ENCODE measurements at places on chromosomes 1 and 21.

GRCh38 chr1:27569506-27570291 lies 34.2 kb downstream of the AHDC1 start:
- DNase-seq: no peak

DNA sequence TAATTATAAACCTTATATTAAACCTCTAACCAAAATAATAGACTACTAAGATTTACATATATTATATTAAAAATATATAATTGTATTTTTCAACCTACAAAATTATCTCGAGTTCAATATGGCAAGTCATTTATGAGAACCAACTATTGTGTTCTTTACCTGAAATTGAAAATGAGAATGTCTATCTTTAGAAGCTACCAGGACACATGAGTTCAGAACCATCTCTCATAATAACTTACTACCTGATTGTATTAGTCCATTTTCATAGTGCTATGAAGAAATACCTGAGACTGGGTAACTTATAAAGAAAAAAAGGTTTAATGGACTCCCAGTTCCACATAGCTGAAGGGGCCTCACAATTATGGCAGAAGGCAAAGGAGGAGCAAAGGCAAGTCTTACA lies 6.8 kb downstream of the HAO2 start:
- DNase-seq: no peak

DNA sequence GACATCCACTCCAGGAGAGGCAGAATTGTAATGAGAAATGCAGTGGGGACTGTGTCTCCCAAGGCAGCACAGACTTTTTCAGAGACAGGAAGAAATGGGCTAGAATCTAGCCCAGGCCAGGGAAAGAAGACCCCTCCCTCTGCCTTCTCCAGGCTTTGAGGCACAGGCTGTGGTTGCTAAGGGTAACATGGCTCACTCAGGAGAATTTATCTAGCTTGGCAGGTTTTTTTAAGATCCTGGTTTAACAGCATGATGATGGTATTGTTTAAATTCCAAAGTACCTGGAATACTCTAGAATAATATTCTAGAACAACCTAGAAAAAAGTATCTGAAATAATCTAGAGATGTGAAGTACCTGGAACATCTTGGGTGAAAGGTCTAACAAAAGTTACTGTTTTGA lies 125.6 kb downstream of the URB2 start:
- DNase-seq: no peak

DNA sequence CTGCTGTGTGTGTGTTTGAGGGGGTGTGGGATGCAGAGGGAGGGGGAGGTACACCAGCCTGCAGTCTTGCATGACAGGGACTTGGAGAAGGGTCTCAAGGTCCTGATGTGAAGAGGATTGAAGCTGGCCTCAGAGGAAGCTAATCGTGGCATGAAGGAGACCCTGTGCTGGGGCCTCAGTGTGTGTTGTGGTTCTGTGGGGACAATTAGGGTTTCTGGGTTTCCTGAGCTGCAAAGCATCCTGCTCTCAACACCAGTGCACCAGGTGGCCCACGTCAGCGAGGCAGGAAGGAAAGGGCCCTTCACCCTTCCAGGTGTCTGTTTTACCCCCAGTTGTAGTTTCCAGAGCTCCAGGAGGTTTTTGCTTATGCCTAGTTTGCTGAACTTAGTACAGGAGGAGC lies 52.8 kb downstream of the TENT5C start:
- no peak for DNase-seq

DNA sequence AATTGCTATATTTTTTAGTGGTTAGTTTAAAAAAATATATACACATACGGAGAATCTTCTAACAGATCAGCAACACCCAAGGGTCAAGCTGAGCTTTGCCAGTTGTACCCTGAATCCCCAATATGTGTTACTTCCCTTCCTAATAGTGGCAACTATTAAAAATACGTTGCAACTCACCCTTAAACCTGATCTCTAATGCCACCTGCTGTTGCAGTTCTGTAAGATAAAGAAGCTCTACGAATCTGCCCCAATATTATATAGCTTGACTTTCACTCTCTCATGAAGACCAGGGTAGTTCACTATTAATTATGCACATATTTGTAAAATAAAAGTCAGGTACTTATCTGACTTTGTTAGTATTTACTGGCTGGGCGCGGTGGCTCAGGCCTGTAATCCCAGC lies 58.4 kb downstream of the ASH1L start:
- peak; percentile 23 for DNase-seq

DNA sequence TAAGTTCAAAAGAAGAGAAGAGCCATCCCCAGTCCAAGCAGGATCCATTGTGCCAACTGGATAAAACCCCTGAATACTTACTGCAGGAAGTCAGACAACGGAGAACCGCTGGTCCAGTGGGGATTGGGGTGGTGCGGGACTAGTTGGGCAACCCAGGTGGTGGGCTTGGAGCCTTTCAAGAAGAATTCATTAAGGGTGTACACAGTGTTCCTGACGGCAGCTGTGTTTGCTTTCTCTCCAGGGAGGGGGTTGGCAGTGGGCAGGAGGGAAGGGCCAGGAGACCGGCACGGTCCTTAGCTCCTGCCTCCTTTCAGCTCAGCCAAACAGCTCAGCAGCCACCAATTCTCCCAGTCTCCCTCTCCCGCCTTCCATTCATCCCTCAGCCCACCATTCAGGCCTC lies 7.1 kb upstream of the CDK18 start:
- DNase-seq: no peak

DNA sequence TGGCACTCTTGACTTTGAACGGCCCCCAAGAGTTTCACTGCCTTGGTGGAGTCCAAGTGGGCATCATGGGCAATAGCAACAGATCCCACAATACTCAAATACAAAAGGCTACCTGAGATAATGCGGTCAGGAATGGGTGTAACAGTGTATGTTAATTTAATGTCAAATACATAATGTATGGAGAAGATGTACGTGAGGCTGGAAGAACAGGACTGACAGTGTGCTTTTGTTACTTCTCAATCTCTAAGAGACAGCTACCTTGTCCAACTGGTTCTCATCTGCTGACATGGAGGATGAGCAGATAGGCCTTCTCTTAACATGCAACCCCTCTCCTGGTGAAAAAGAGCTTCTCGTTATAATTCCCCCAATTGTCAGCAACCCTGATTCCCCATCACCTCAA lies 167.2 kb downstream of the APP start:
- DNase-seq: no peak

Measured in urothelium cell line (cell line).